ENCODE measurements at places on chromosomes 1 and 21. TPM values are rescaled to one million over a fixed set of nuclear protein-coding genes. Genes with fewer than 3 reads are reported as not detected.

GRCh38 chr1:119367432-119368124 is 1.0 kb upstream of the HAO2 start:
- peaks cover 12% of the 10 kb centered on the region for H3K27me3 ChIP-seq
- no peak overlapping the region for H3K27ac ChIP-seq
- no peaks in the 10 kb centered on the region for H3K4me1 ChIP-seq
- no peak for DNase-seq
- no peak overlapping the region for H3K4me3 ChIP-seq
- no peaks in the 10 kb centered on the region for H3K36me3 ChIP-seq

DNA sequence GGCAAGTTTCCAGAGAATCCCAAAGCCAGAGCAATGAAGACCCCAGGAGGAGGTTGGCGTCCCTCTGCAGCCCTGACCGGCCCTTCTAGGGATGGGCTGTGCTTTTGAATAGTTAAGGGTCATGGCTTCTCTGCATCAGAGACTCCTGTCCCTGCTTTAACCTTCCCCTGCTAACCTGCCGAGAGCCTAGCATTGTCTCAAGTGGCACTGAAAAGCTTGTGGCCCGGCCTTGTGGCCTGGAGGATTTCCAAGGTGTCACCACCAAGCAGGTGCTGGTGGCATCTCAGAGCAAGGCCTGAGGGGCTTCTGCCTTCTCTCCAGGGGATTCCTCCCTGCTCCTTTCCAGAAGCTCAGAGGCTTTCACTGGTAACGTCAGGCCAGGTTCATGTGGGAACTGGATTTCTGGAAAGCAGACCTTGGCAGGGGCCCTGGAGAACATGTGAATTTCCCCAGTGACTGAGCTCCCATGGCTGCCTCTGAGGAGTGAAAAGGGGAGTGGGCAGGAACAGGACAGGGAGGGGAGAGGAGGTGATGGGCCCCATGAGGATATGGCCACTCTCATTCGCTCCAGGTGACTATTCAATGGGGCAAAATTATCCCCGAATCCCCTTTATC is 409.9 kb downstream of the PTPRU start:
- H3K36me3 ChIP-seq, result no peaks in the 10 kb centered on the region
- DNase-seq, result no peak
- no peaks in the 10 kb centered on the region for H3K4me1 ChIP-seq
- no peak overlapping the region for H3K27ac ChIP-seq
- no peak overlapping the region for H3K4me3 ChIP-seq

DNA sequence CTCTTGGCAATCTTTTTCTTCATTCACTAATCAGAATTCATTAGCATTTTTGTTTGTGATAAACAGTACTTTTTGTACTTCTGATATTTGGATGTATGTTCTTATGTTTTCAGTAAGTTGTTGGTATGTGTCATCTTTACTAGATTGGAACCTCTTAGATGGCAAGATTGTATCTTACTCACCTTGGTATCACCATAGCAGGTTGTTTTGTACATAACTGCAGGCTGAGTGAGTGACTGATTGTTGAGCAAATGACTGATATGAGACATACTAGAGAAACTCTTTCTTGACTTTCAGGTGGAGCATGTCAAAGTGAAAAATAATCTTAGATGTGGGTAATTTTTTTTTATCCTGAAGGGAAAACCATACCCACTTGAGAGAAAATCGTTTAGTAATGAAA is 173.7 kb downstream of the CLEC20A start:
- no peaks in the 10 kb centered on the region for H3K36me3 ChIP-seq
- no peak overlapping the region for H3K4me3 ChIP-seq
- no peak for DNase-seq
- peaks cover 1% of the 10 kb centered on the region for H3K27me3 ChIP-seq

DNA sequence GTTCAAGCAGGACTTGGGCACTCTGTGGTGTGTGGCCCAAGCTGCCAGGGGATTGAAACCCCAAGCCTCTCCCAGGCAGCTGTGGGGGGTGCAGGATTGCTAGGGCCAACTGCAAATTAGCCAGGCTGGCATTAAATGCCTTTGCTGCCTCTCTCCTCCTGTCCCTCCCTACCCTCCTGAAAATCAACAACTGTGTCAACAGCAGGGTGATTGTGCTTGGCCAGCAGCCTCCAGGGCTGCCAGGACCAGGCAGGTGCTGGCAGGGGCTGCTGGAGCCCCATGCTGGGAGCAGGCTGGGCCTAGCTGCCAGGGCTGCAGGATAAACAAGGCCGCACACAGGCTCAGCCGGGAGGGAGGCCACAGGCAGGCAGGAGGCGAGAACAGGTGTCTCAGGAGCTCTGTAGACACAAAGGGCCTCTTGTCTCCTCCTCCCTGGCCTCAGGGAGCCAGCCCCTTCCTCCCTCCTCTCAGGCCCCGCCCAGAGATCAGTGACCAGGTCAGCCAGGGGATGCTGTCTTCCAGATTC is 11.4 kb downstream of the SOX13 start:
- no peaks in the 10 kb centered on the region for H3K4me1 ChIP-seq
- H3K4me3 ChIP-seq, result no peak overlapping the region
- no peaks in the 10 kb centered on the region for H3K36me3 ChIP-seq
- H3K27me3 ChIP-seq, result no peaks in the 10 kb centered on the region
- no peak overlapping the region for H3K27ac ChIP-seq

GRCh38 chr21:23921670-23922418 is 1685.4 kb downstream of the MRPL39 start:
- peaks cover 18% of the 10 kb centered on the region for H3K4me1 ChIP-seq
- DNase-seq, result no peak
- H3K27me3 ChIP-seq, result peaks cover 4% of the 10 kb centered on the region
- H3K4me3 ChIP-seq, result no peak overlapping the region
- H3K27ac ChIP-seq, result no peak overlapping the region
- H3K36me3 ChIP-seq, result no peaks in the 10 kb centered on the region

GRCh38 chr1:182114627-182115023 is 53.1 kb upstream of the ZNF648 start:
- H3K27me3 ChIP-seq, result peaks cover 24% of the 10 kb centered on the region
- H3K36me3 ChIP-seq, result no peaks in the 10 kb centered on the region
- DNase-seq, result no peak
- H3K4me3 ChIP-seq, result no peak overlapping the region
- H3K4me1 ChIP-seq, result no peaks in the 10 kb centered on the region

DNA sequence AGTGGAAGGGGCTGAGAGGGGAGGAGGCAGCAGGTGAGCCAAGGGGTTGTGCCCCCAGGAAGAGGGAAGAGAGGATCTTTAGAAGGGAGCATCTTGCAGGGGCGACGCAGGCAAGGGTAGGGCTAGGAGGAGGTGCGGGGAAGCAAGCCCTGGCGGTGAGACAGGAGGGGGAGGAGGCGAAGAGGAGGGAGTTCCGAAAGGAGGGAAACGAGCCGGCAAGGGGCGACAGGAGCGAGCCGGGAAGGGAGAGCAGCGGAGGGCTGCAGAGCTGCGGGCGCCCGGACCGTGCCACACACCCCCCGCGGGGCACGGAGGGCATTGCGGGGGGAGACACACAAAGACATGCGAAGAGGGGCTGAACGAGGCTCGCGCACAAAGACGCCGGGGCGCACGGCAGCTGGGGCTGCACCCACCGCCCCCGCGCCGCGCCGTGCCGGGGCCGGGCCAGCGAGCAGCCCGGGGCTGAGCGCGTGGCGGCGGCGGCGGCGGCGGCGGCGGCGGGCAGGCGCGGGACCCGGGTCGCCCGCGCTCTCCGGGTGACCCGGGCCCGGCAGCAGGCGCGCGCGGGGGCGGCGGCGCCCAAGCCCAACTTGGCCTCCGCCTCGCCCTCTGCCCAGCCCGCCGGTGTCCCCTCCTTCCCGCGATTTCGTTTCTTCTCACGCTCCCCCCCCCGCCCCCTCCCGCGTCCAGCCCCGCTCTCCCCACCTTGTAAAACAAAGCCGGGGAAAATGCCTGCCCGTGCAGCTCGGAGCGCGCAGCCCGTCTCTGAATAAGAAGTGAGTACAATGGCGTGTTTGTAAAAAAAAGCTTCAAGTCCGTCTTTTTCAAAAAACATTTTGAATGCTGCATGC is at the start of gene KCNK2:
TSS of gene KCNK2 (plus strand) at position 206 of the 851 bp plus-strand sequence. CDS start 649 bp downstream, outside the sequence.
- H3K27ac ChIP-seq, result no peak within 1 kb of the TSS
- DNase-seq, result no peak
- H3K36me3 ChIP-seq, result no peaks in the 10 kb centered on the region
- no peaks in the 10 kb centered on the region for H3K4me1 ChIP-seq
- H3K4me3 ChIP-seq, result no peak within 1 kb of the TSS
- H3K27me3 ChIP-seq, result peaks cover 54% of the 10 kb centered on the region

GRCh38 chr1:200965111-200965805 is 58.3 kb downstream of the KIF21B start:
- H3K4me3 ChIP-seq, result no peak overlapping the region
- DNase-seq, result no peak
- H3K27ac ChIP-seq, result no peak overlapping the region
- H3K4me1 ChIP-seq, result no peaks in the 10 kb centered on the region

DNA sequence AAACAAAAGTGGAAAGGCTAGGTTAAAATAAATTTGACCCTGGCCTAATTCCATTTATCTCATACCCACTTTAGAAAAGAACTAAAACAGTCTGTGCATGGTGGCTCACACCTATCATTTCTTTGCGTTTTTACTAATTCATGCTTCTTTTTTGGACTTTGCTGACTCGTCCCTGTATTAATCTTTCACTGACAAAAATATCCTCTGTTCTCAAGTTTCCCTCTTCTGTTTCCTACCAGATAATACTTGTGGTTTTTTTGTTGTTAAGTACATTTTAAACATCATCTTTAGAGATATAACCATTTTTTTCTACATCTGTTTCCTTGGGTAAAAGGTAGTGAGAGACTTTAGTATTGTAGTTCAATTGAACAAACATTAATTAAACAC is 11.5 kb downstream of the CNST start:
- H3K27me3 ChIP-seq, result no peaks in the 10 kb centered on the region
- DNase-seq, result no peak
- H3K27ac ChIP-seq, result no peak overlapping the region
- peaks cover 35% of the 10 kb centered on the region for H3K4me1 ChIP-seq
- H3K4me3 ChIP-seq, result no peak overlapping the region

GRCh38 chr1:31531177-31531999 is 44.9 kb upstream of the TINAGL1 start:
- no peaks in the 10 kb centered on the region for H3K36me3 ChIP-seq
- H3K27ac ChIP-seq, result no peak overlapping the region
- no peak overlapping the region for H3K4me3 ChIP-seq
- H3K4me1 ChIP-seq, result peaks cover 4% of the 10 kb centered on the region
- no peak for DNase-seq

DNA sequence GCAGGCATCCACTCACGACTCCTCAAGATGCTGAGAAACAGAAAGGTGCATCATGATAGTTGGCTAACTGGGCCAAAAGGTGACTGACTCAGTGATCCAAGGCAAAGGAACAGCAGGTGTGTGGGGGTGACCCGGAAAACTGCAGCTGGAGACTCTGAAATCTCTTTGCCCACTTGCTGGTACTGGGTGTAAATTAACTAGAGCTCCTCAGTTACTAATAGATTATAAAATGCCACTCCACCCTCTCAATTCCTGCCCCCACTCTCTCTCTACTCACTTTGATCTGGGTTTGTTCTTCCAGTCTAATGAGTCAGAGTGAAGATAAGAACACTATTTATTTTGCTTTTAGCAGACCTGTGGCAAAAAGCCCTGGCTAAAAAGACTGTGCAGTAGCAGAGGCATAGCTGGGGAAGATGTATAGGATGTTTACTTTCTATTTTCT is 7.2 kb upstream of the PIGC start:
- peak overlapping the region; percentile 78 for H3K27ac ChIP-seq
- H3K4me3 ChIP-seq, result peak overlapping the region; percentile 42
- no peak for DNase-seq
- peaks cover 32% of the 10 kb centered on the region for H3K4me1 ChIP-seq
- H3K27me3 ChIP-seq, result peaks cover 2% of the 10 kb centered on the region

DNA sequence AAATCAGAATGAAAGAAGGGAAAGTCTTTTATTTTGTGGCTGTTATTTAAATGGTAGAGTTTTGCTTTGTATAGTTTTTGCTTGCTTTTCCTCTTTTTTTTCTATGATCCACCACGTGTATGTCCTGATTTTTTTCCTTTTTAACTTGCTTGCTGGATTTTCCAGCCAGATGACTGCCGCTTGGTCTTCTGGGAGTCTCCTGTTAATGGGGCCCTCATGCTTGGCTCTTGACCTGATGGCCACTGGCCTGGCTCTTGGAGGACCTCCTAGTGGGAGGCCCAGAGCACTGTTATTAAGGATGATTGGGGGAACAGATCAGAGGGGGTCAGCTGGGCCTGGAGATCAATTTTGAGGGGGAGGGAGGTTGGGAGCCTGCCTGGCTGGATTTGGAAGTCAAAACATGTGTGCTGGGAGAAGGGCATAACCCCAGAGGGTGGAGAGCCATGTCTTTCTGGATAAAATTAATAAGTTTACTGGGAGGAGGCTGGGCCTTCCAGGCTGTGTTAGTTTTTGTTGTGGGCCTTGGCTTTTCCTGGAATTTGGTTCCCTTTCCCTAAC is 1.2 kb downstream of the FGGY start:
- H3K36me3 ChIP-seq, result peaks cover 21% of the 10 kb centered on the region
- peak overlapping the region; percentile 93 for H3K4me3 ChIP-seq
- DNase-seq, result no peak
- H3K4me1 ChIP-seq, result peaks cover 25% of the 10 kb centered on the region
- no peaks in the 10 kb centered on the region for H3K27me3 ChIP-seq

DNA sequence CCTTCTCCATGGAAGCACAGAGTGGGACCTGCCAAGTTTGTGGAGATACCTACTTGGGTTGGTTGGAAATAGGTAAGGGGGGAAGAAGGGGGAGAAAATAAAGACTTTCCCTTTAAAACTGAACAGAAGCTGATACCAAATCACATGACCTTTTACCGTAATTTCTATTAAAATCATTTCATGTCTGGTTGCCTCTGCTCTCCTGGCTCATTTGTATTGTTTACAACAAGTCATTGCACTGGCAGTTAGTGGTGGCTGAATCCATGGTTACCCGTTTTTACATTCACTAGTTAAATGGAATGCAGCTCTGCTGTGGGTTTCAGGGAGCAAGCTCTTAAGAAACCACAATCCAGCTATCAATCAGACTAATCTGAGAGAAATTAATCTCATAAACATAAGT is 353.7 kb upstream of the ESRRG start:
- H3K27me3 ChIP-seq, result no peaks in the 10 kb centered on the region
- DNase-seq, result no peak
- H3K27ac ChIP-seq, result no peak overlapping the region
- no peak overlapping the region for H3K4me3 ChIP-seq

The NPPB gene
- total RNA-seq, result not detected

The SELP gene
- total RNA-seq, result 0.16 TPM

The RGSL1 gene
- not detected for total RNA-seq

The ADCY10 gene
- total RNA-seq, result 0.09 TPM

The IVL gene
- not detected for total RNA-seq

The LCE1D gene
- total RNA-seq, result not detected
